ENCODE measurements at places on chromosomes 16 and 17.

- no peak for DNase-seq
Observed at GRCh38 chr16:77877712-77878347, 89.5 kb downstream of the VAT1L start.

DNA sequence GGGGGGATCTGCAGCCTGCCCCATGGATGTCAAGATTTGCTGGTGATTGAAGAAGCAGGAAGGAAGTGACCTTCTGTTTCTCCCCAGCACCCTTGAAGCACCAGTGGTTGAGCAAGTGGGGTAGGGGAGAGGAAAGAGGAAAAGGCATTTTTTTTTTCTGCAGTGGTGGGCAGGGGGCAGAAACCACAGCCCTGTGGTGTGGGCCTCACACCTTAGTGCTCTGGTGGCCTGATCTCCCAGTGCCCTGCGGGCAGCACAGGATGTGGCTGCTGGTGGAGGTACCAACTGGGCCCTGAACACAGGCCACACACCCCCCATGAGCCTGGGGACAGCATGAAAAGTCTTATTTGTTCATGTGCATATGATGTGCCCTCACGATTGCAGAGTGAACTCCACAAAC is 7.1 kb downstream of the ITGAD start:
- no peak for DNase-seq

DNA sequence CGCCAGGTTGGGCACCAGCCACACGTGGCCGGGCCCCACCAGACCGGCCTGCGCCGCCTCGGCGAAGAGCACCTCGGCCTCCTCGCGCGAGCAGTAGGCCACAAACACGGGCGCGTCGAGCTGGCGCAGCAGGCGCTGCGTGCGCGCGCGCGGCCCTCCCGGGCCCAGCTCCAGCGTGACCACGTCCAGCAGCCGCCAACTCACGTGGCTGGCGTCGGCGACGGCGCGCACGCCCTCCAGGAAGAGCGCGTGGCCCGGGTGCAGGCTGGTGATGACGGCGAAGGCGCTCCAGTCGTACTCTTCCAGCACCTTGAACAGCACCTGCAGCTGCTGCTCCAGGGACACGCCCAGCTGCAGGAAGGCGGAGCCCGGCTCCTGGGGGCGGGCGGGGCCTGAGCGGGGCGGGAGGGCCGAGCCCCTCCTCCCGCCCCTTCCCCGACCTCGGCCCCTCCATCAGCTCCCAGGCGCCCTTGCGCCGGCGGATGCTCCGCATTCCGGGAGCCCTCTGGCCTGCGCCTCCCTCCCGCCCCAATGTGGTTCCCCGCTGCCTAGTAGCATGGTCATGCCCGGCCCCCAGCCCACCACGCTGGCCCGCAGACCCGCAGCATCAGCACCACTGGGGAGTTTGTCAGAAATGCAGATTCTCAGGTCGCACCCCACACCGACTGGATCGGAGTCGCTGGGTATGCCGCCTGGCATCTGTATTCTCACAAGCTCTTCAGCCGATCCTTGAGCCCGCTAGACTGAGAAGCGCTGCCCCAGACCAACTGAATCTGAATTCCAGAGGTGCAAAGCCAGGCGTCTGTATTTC is 7.2 kb downstream of the GRIN2C start:
- no peak for DNase-seq

DNA sequence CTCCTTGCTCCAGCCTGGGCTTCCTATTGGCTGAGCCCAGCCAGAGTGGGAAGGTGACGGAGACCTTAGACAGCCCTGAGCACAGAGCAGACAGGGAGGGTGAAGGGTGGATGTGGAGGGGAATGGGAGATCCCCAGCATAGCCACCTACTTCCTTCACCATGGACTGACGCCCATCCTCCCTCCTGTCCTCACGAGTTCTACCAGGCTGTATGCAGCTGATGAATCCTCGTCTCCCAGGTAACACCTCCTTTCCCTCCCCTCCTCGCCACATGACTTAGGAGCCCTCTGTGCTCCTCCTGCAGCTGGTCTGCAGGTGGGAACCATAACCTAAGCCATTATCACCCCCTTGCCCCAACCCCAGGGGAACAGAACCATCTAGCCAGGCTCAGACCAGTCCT is 9.0 kb upstream of the CRHR1 start:
- no peak for DNase-seq

DNA sequence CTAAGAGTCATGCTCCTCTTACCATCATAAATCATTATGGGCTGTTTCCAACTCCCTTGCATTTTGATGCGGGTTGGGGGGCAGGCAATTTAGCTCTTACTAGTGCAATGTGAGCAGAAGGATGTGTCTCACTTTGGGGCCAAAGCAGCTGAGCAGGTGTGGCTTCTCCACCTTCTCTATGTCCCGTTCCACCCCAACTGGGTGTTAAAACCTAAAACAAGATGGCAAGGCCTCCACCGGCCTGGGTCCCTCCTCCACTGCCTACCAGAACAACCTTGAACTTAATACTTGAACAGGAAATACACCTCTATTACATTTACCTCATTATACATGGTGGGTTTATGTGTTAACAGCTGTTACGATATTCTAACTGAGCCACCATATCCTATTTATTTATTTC is 52.8 kb downstream of the TOX3 start:
- no peak for DNase-seq

DNA sequence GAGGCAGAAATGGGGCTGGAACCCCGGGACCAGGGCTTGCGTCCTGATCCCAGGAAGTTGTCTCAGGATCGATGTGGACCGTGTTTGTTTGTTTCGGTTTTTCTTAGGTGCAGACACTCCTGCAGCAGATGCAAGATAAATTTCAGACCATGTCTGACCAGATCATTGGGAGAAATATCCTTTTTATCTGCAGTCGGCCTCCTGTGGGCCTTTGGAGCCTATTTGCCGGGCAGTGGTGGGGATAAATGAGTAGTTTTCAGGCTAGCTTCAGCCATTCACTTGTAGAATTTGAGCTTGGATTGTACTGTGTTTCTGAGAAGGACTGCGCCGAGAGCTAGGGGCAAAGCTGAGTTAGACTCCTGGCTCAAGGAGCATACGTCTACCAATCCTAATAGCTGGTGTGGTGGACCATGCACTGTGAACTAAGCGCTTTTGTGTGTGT is 816 bp downstream of the HSBP1 start:
- no peak for DNase-seq

GRCh38 chr16:4098501-4098900 is 17.7 kb downstream of the ADCY9 start:
- DNase-seq = no peak

DNA sequence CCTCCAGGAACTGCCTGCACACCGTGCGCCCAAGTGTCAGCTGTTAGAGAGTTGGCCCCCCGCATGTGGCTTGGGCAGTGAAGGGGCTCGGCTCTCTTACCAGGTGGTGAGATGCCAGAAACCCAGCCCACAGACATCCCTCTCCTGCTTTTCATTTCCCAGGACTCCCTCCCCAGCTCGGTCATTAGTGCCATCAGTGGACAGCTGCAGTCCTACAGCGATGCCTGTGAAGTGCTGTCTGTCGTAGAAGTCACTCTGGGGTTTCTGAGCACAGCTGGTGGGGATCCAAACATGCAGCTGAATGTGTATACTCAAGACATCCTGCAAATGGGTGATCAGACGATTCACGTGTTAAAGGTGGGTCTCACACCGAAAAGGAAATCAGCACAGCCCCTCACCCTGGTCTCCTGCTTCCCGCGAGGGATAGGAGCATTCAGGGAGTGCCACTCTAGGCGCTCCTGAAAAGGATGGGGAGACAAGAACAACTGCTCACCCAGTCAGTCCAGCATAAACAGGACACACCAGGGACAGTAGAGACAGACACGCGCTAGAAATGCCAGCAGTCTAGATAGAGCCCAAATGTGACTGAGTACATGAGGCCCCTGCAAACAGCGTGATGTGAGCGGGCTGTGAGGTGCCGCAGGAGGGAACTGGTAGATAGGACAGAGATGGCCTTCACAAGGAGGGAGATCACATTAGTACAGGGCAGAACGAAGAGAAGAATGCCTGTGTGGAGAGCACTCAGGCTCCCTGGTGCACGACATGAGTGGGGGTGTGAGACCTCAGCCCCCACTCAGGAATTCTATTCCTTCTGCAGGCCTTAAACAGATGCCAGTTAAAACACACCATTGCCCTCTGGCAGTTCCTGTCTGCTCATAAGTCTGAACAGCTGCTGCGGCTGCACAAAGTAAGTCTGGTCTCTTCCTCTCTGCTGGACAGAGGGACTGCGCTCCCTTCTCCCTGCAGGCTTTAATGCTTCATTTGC is 25.7 kb upstream of the ENDOV start:
- no peak for DNase-seq

- no peak for DNase-seq
Observed at GRCh38 chr17:82592767-82593589, 55.3 kb downstream of the WDR45B start.

- DNase-seq = no peak
Observed at GRCh38 chr17:66190738-66191592, 968 bp downstream of the CEP112 start.

- DNase-seq = no peak
Observed at GRCh38 chr16:83971165-83972130, 3.4 kb downstream of the NECAB2 start.

GRCh38 chr17:47225436-47225858 is 16.3 kb downstream of the MYL4 start:
- DNase-seq = no peak

GRCh38 chr16:75282466-75283281 is 31.2 kb upstream of the BCAR1 start:
- no peak for DNase-seq

DNA sequence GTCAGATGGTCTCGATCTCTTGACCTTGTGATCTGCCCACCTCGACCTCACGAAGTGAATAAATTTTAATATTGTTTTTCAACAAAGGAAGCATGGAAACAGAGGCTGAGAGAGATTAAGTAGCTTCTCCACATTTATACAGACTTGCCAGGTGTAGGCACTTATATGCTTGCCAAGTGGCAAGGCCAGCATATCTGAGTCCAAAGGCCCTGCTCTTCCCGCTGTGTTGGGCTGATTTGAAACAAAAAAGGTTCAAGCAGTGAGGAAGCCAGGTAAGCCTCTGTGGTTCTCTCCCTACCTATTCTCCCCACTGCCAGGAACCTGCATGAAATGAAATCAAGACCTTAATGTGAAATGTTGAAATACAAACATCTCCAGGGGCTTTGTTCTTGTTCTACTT is 7.5 kb upstream of the SLC6A4 start:
- no peak for DNase-seq

GRCh38 chr17:69018022-69018615 is 42.6 kb downstream of the ABCA9 start:
- no peak for DNase-seq

DNA sequence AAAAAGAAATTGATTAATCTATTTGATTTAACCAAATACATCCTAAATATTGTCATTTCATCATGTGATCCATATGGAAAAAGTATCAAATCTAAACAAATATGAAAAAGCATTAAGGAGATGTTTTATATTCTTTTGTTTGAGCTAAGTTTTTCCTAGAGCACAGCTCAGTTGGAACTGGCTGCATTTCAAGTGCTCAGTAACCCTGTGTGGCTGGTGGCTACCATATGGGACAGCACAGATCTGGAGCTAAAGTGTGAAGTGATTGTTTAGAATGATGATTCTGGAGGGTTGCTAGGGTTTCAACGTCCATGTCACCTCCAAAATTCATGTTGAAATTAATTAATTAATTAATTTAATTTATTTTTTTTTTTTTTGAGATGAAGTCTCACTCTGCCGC is 137.5 kb downstream of the XYLT1 start:
- no peak for DNase-seq

All from vagina (tissue), 2 donors.